Smooth muscle cell of trachea (primary cell): ENCODE measurements at places on chromosomes 5 and 9. TPM values are rescaled to one million over a fixed set of nuclear protein-coding genes. Genes with fewer than 3 reads are reported as not detected.

Gene PALM2AKAP2
- 4.4 and 5.1 TPM in 2 replicates for total RNA-seq

Gene SPATA31E1
- total RNA-seq = not detected in 2 replicates

Gene ALDOB
- not detected in 2 replicates for total RNA-seq

Gene SPRY4
- 2.5 and 3.5 TPM in 2 replicates for total RNA-seq

Gene PFN3
- total RNA-seq = not detected in 2 replicates

Gene TMEM171
- total RNA-seq = 0.87 and 1.8 TPM in 2 replicates

Gene SCGB3A2
- total RNA-seq = not detected in 2 replicates

Gene HMCN2
- total RNA-seq = under 0.01 and 0.17 TPM in 2 replicates

Gene VLDLR
- total RNA-seq = 19.8 and 22.0 TPM in 2 replicates

Gene CBY3
- total RNA-seq = not detected in 2 replicates

Gene FRMD3
- total RNA-seq = 0.44 and 1.2 TPM in 2 replicates

Gene GRM6
- not detected in 2 replicates for total RNA-seq

Gene TNFSF8
- not detected in 2 replicates for total RNA-seq

Gene AMBP
- 0.15 and 0.17 TPM in 2 replicates for total RNA-seq

Gene MLLT3
- 32.6 and 37.1 TPM in 2 replicates for total RNA-seq

Gene PCDH1
- total RNA-seq = 0.33 and 0.58 TPM in 2 replicates

Gene OMD
- 0.33 and 0.73 TPM in 2 replicates for total RNA-seq

Gene GRXCR2
- total RNA-seq = not detected in 2 replicates

Gene GTF2H2C
- total RNA-seq = 31.9 and 48.9 TPM in 2 replicates

Gene EGFL7
- 6.3 and 17.9 TPM in 2 replicates for total RNA-seq

Gene MOB3B
- 0.15 and 0.17 TPM in 2 replicates for total RNA-seq

Gene NR6A1
- total RNA-seq = 0.44 and 0.66 TPM in 2 replicates

Gene OR1J2
- not detected in 2 replicates for total RNA-seq

Gene NIM1K
- total RNA-seq = 5.4 and 9.1 TPM in 2 replicates

Gene ORM2
- not detected in 2 replicates for total RNA-seq

Gene OSMR
- 73.0 and 74.9 TPM in 2 replicates for total RNA-seq

Gene PTGDS
- 2.8 and 36.7 TPM in 2 replicates for total RNA-seq

Gene ZNF484
- 10.8 and 14.8 TPM in 2 replicates for total RNA-seq

Gene TUBB4B
- total RNA-seq = 205 and 421 TPM in 2 replicates

Gene CCDC183
- 0.15 and 0.33 TPM in 2 replicates for total RNA-seq

Gene PCDHB8
- total RNA-seq = 0.50 TPM in 1 of 2 replicates, not detected in the other

Gene SMIM3
- total RNA-seq = 49.2 and 62.0 TPM in 2 replicates

Gene LECT2
- not detected in 2 replicates for total RNA-seq
